Colonic mucosa (tissue), 4 donors: ENCODE measurements at places on chromosomes 7 and 10. TPM values are rescaled to one million over a fixed set of nuclear protein-coding genes. Genes with fewer than 3 reads are reported as not detected.

DPYSL4 gene
- total RNA-seq, result 0.27 TPM

INMT gene
- total RNA-seq, result 2.3 TPM

VWC2 gene
- total RNA-seq, result 0.08 TPM

POR gene
- 126 TPM for total RNA-seq

ZNF736 gene
- 15.2 TPM for total RNA-seq

LRCH4 gene
- 65.4 TPM for total RNA-seq

HDAC9 gene
- total RNA-seq, result 2.6 TPM

ATRNL1 gene
- total RNA-seq, result 2.9 TPM

PRSS37 gene
- total RNA-seq, result not detected

TMEM229A gene
- not detected for total RNA-seq

CRTAC1 gene
- 0.17 TPM for total RNA-seq

EEPD1 gene
- total RNA-seq, result 10.0 TPM

WBP1L gene
- total RNA-seq, result 42.7 TPM

ZNF804B gene
- total RNA-seq, result not detected

SRGN gene
- 57.8 TPM for total RNA-seq

RARRES2 gene
- 122 TPM for total RNA-seq

GPR85 gene
- total RNA-seq, result 0.35 TPM

NXPH1 gene
- not detected for total RNA-seq

ABCB1 gene
- total RNA-seq, result 22.2 TPM

ERVW-1 gene
- not detected for total RNA-seq

KIF20B gene
- total RNA-seq, result 32.0 TPM

SEMA3D gene
- total RNA-seq, result 2.6 TPM

CYP2C9 gene
- total RNA-seq, result 3.1 TPM

HSPA12A gene
- total RNA-seq, result 7.0 TPM

PLAU gene
- 11.4 TPM for total RNA-seq

MACROH2A2 gene
- 15.1 TPM for total RNA-seq
